IMR-90 (cell line): ENCODE measurements at places on chromosomes 6 and 20. TPM values are rescaled to one million over a fixed set of nuclear protein-coding genes. Genes with fewer than 3 reads are reported as not detected.

DNA sequence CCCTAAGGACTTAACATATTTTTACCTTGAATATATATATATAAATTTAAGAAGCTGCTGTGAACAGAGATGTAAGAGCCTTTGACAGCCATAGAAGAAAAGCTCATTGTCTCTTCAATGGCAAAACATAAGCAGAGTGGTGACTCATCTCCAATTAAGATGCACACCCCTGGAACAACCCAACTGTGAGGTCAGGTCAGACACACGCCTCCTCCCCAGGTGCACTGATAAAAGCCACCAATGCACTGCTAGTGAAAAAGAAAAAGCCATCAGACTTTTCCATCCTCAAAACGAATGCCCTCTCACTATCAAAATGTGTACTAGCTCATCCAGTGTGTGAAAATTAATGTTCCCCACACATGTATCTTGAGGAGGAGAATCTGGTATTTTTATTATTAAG is 100.1 kb downstream of the SMLR1 start:
- no peak for DNase-seq

- DNase-seq = no peak
Measured at GRCh38 chr6:13216236-13217014, 111.9 kb downstream of the TBC1D7 start.

GRCh38 chr6:158488065-158488464 is 71.8 kb upstream of the TMEM181 start:
- DNase-seq = peak; percentile 99

GRCh38 chr6:138318741-138319375 is 58.8 kb upstream of the SMIM28 start:
- DNase-seq = no peak

DNA sequence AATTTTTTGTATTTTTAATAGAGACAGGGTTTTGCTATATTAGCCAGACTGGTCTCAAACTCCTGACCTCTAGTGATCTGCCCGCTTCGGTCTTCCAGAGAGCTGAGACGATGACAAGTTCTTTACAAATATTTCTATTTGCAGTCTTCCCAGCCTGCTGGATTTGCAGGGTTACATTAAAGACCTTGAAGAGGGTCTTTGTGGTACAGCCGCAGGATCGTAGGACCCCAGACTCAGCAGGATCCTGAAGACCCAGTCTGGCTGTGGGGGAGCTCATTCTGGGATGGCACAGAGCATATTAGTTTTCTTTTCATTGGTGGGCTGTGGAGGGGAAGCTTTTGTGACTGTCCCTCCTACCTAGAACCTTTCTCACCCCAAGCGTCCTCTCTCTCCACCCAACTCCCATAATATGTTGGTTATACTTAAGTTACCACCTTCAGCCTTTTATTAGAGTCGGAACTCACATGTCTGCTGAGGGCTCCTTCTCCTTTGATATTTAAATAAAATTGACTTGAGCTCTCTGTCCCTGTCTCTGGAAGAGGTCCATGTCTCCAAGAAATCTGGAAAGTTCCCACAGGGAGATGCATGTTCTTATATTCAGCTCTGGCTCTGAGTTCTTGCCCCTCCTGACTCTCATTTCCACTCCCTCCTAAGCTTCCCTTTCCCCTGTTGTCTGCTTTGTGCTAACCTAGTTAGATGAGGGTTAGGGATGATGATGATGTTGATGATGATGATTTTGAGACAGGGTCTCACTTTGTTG is 72.0 kb downstream of the TIAM2 start:
- DNase-seq = no peak

DNA sequence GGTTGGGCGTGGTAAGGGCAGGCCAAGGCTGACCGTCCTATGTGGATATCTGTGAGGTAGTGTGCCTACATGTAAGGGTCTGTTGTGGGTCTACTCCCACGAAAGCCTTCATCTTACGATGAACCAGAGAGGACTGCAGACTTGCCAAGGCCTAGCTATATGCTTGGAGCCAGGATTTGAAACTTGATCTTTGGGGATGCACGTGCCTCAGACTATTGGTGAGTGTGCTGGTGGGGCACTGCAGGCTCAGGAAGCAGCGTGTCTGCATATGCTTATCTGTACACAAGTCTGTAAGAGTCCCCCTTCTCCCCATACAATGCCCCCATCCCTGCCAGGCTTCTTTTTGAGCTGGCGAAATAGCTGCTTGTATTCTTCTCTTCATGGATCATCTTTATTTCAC is 17.9 kb downstream of the PLCG1 start:
- peak; percentile 34 for DNase-seq

GRCh38 chr20:12963416-12963815 is 45.4 kb upstream of the SPTLC3 start:
- no peak for DNase-seq

DNA sequence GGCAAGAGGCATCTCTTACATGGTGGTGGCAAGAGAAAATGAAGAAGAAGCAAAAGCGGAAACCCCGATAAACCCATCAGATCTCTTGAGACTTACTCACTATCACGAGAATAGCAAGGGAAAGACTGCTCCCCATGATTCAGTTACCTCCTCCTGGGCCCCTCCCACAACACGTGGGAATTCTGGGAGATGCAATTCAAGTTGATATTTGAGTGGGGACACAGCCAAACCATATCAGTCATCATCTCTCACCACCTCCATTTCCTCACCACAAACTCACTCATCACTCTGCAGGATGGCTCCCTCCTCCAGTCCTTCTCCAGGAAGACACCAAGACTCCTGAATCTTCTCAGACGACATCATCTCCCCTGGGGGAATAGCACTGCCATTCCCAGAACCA is 25.8 kb upstream of the SLC16A10 start:
- peak; percentile 12 for DNase-seq

GRCh38 chr20:54476169-54477009 is 996 bp downstream of the DOK5 start:
- no peak for DNase-seq

DNA sequence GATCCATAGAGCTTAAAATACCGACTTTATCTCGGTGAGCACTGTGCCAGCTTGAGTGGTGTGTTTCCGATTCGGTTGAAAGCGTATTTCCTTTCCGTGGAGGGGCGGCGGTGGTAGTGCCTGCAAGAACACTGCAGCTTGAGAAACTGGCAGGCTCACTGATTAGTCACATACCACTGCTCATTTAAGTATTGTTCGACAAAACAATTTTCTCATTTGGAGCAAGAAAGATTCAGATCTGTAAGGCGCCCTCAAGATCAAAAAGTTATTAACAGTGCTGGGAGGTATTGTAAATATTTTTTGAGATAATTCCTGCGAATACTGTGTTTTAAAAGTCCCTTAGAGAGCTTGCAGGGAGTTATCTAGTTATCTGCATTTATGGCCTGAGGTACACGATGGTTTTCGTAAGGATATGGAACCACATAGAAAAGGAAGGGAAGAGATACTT is 1.3 kb downstream of the MAPK14 start:
- DNase-seq = peak; percentile 77

DNA sequence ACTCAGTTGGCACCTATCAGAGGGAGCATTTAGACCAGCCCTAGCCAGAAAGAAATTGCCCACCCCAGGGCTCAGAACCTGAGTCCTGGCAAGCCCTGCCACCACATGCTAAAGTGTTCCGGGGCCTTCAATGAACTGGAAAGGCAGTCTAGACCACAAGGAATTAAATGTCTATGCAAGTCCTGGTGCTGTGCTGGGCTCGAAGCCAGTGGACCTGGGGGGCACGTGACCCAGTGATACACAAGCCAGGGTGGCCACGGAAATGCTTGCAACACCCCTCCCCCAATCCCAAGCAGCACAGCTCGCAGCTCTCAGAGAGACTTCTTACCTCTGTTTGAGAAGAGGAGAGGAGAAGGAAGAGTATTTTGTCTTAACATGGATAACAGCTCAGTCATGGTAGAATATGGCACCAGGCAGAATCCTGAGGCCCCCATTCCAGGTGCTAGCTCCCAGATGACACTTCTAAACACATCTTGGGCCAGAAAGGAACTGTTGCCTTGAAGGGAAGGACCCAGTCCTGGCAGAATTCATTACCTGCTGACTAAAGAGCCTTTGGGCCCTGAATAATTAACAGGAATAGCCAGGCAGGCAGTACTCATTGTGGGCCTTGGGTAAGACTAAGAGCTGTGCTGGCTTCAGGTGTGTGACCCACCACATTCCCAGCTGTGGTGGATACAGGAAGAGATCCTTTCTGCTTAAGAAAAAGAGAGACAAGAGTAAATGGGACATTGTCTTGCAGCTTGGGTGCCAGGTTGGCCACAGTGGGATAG is 111.3 kb downstream of the BTBD9 start:
- no peak for DNase-seq

GRCh38 chr6:128114164-128114563 is 213.3 kb upstream of the THEMIS start:
- DNase-seq = no peak

GRCh38 chr6:38248500-38249234 is 391.1 kb downstream of the BTBD9 start:
- DNase-seq = peak; percentile 33

- no peak for DNase-seq
Measured at GRCh38 chr6:125953502-125953875, 3.1 kb upstream of the HINT3 start.

DNA sequence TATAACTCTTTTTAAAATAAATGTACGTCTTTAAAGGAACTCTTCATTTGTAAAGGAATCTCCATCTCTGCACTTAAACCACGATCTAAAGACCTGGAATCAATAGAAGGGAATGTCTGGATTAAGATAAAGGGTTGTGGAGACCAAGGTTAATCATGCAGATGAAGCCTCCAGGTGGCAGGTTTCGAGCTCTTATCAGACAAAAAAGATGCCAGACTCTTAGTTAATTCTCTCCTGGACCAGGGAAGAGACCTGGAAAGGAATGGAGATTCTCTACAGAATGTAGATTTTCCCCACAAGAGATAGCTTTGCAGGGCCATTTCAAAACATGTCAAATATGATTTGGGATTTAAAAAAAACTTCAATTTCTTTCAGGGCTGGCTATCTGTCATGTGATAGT is 71.5 kb upstream of the SSTR4 start:
- DNase-seq = no peak

- no peak for DNase-seq
Measured at GRCh38 chr6:153145591-153145990, 14.5 kb upstream of the RGS17 start.

- peak; percentile 47 for DNase-seq
Measured at GRCh38 chr6:150992703-150993102, 127.2 kb downstream of the MTHFD1L start.

GRCh38 chr6:124205921-124206320 is 402.3 kb downstream of the NKAIN2 start:
- no peak for DNase-seq

DNA sequence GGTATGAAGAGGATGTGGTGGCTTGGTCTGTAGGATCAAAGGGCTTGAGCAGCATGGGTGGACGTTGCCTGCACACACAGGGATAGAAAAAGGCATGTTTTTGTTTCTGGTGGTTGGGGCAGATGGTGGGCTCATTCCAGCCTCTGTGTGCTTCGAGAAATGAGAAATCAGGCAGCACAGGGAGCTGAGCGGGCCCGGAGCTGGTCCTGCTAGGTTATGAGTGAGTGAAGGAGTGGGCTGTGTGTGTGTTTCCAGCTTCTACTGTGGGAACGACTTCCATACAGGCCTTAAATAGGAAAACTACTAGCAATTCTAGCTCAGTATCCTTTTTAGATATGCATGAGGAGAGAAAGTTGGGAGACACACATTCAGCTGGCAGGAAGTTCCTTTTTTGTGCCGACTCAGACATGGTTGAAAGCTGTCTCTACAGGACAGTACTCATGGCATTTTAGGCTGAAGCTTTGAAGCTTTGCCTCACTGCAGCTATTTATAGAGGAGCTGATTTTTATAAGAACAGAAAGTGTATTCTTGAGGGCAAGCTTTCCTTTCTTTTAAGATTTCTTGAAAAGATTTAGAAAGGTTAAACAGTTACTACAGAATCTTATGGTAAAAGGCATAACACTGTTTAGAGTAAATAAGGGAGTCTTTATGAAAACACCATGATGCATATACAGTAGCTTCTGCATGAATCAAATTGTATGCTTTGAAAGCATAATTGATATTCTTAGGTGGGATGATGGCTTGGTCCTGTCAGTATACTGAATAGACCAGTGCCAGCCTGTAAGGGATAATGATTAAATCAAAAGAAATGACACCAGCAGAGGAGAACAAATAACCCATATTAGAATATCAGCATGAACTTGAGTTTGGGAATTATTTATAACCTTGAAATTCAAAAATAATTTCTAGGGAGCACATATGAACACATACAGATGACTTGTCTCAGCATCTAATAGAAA is 104.0 kb upstream of the MAN1A1 start:
- DNase-seq = no peak

DNA sequence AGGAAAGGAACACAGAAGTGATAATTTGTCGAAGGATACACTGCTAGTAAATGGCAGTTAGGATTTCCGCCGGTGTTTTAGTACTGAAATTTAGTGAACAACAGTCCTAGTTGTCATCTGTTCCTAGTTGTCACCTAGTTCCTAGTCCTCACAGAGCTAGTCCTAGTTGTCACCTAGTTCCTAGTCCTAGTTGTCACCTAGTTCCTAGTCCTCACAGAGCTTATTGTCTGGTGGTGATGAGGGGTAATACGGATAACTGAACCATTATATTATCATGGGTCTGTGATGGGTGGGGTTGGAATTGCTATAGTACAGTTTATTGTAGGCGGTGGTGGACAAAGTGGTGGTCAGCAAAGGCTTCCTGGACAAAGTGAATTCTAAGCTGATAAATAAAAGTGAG is 1.8 kb downstream of the SNRNP48 start:
- no peak for DNase-seq

DNA sequence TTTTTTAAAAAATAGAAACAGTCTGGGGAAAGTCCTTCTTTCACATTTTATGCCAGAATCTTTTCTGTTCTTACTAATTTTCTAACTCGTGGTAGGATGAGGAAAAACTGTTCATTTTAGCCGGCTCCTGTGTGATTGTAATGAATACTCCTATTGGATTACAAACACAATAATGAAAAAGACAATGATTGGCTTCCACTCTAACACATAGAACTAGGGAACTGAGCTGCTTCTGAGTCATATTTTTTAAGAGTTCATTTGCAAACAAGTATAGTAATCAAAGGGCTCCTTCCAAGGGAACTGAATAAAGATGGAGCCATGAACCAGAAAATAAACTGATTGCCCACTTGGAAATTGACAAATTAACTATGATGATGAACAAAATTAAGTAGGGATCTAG is 265.3 kb upstream of the TCF21 start:
- DNase-seq = no peak

GRCh38 chr6:106347219-106347618 is 13.3 kb upstream of the CRYBG1 start:
- DNase-seq = no peak

Gene SUMO4
- 1.9 and 2.2 TPM in 2 replicates for total RNA-seq

Gene FAM50B
- total RNA-seq = 3.9 and 4.1 TPM in 2 replicates

Gene BRPF3
- 8.3 and 10.2 TPM in 2 replicates for total RNA-seq

Gene PRL
- not detected in 2 replicates for total RNA-seq

Gene KHDC1
- 1.6 and 1.7 TPM in 2 replicates for total RNA-seq

Gene CFAP61
- total RNA-seq = under 0.01 TPM in 1 of 2 replicates, not detected in the other

Gene FOXC1
- total RNA-seq = 1.3 and 1.9 TPM in 2 replicates

Gene SIRT5
- 5.0 and 5.2 TPM in 2 replicates for total RNA-seq

Gene PSORS1C1
- 0.28 and 0.36 TPM in 2 replicates for total RNA-seq

Gene RBBP8NL
- not detected in 2 replicates for total RNA-seq

Gene GJA1
- 314 and 323 TPM in 2 replicates for total RNA-seq

Gene ADAM33
- under 0.01 and 0.18 TPM in 2 replicates for total RNA-seq

Gene STXBP5
- total RNA-seq = 46.4 and 48.0 TPM in 2 replicates
